ENCODE measurements at places on chromosomes 1 and 21. TPM values are rescaled to one million over a fixed set of nuclear protein-coding genes. Genes with fewer than 3 reads are reported as not detected.
A peak's percentile ranks its signal among the peaks of the same experiment; 100 is the strongest.

- no peak for DNase-seq
Measured at GRCh38 chr1:67536957-67537666, 106.9 kb upstream of the SERBP1 start.

DNA sequence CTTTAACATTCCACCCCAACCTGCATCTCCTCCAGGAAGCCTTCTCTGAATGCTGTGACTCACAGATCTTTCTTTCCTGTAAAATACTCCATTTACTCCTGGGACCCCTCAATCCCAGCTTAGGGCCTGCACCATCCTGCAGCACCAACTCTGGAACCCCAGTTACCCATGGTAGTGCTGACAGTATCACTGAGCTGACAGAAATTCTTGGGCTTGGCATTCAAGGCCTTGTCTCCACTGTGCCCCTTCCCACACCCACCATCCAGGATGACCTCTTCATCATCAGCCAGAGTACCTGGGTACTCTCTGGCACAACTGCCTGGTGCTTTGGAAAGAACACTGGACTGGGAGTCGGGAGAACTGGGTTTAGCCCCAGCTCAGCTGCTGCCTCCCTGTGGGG lies 8.3 kb downstream of the CYB5RL start:
- DNase-seq = no peak

DNA sequence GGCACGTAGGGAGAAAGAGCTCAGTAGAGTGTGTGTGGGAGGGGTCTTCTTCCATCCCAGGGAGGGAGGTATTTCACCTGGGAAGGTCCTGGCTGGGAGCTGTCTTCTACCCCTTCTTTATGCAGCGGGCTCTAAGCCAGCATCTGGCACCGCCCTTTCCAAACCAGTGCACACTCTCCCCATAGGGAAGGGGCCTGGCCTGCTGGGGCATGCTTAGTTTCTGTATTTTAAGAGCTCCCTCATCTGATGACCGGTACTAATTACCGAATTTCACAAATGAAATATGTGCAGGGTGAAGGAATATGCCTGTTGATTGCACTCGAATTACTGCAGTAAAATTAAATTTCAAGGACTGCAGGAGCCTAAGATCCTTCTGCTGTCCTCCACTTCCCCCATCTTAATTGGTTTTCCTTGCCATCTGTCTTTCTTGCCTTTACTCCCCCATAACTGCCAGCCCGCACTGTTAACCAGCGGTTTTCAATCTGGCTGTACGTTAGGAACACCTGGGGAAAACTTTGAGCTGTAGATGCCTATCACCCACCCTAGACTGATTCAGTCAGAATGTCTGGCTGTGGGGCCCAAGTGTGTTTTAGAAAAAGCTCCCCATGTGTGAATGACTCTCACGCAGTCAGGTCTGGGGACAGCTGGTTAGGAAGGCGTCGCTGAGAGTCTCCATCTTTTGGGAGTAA lies 20.1 kb downstream of the GALNT2 start:
- DNase-seq = no peak

- DNase-seq = no peak
Measured at GRCh38 chr21:37784591-37785318, 131.5 kb downstream of the KCNJ6 start.

- no peak for DNase-seq
Measured at GRCh38 chr1:101301446-101302057, 64.7 kb downstream of the S1PR1 start.

DNA sequence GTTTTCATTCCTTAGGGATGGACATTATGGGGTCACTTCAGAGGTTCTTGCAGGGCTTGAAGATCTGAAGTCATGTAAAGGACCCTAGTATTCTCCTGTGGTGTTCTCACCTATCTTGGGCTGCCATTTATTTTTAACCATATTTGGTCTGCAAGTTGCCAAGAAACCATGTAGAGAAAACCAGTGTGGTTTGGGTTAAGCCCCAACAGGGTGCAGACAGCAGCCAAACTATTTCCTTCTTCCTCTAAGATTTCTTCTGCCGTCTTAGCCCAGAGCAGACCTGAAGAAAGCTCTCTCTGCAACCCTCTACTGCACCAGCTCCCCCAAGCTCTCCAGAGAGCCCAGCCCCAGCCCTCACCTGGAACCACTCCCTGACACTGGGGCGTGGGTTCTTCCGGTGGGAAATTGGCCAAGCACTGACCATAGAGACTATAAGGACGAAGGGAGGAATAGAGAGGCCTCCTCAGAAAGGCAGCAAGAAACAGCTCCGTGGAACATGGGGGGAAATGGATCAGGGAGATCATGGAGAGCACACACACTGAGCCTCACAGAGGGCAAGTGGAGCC lies 136.6 kb downstream of the SYF2 start:
- DNase-seq = no peak

GRCh38 chr21:43659136-43660000 lies at the start of the genes HSF2BP and RRP1B:
Gene HSF2BP (minus strand): TSS chr21:43659488. CDS start chr21:43658096, 1,392 bp downstream.
Gene RRP1B (plus strand): TSS chr21:43659560. CDS start chr21:43659665, 105 bp downstream.
- DNase-seq = peak; percentile 89

GRCh38 chr1:214448536-214448935 lies 102.9 kb downstream of the PTPN14 start:
- DNase-seq = no peak

DNA sequence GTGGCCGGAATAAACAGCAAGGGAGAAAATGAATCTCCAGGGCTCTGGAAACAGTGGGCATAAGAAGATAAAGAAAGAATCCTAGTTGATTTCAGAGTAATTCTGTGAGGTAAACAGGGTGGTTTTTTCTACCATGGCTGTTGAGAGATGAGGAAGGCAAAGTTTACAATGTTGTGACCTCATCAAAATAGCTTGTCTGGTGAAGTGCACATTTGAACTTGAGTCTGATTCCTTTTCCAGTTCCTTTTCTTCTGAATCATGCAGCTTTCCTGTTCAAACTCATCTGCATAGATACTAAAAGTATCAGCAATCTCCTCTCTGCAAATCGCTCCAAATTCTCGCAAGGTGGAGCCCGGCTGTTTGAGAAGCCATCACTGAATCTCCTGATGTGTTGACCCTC lies 161.7 kb downstream of the PLPP3 start:
- no peak for DNase-seq

DNA sequence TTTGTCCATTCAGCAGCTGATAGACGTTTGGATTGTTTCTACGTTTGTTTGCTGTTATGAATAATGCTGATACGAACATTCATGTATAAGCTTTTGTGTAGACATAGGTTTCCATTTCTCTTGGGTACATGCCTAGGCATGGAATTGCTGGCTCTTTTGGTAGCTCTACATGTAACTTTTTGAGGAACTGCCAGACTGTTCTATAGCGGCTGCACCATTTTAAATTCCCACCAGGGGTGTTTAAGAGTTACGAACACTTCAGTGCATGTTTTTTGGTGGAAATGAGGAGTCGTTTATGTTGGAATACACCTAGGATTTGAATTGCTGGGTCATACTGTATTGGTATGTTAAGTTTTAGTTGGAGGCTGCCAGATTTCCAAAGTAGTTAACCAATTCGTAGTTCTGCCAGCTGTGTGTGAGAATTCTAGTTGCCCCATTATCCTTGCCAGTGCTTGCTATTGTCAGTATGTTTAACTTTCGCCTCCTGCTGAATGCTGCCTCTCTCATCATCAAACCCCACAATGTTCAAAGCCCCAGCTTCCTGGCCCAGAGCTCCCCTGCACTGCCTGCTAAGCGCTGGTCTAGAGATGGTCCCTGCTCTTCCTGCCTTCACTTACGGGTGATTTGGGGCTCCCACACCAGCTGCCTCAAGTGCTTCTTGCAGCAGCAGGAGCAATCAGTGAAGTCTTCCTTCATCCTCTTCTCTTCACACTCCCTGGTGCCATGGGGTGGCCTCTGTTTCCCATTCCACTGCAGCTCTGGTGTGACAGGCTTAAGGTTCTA lies 81.0 kb downstream of the MAN1C1 start:
- DNase-seq = no peak

GRCh38 chr1:64228167-64228957 lies 24.9 kb downstream of the UBE2U start:
- DNase-seq = no peak

GRCh38 chr1:24022581-24023361 lies 42.6 kb upstream of the SRSF10 start:
- no peak for DNase-seq

- DNase-seq = no peak
Measured at GRCh38 chr1:162702628-162703027, 70.4 kb downstream of the DDR2 start.

DNA sequence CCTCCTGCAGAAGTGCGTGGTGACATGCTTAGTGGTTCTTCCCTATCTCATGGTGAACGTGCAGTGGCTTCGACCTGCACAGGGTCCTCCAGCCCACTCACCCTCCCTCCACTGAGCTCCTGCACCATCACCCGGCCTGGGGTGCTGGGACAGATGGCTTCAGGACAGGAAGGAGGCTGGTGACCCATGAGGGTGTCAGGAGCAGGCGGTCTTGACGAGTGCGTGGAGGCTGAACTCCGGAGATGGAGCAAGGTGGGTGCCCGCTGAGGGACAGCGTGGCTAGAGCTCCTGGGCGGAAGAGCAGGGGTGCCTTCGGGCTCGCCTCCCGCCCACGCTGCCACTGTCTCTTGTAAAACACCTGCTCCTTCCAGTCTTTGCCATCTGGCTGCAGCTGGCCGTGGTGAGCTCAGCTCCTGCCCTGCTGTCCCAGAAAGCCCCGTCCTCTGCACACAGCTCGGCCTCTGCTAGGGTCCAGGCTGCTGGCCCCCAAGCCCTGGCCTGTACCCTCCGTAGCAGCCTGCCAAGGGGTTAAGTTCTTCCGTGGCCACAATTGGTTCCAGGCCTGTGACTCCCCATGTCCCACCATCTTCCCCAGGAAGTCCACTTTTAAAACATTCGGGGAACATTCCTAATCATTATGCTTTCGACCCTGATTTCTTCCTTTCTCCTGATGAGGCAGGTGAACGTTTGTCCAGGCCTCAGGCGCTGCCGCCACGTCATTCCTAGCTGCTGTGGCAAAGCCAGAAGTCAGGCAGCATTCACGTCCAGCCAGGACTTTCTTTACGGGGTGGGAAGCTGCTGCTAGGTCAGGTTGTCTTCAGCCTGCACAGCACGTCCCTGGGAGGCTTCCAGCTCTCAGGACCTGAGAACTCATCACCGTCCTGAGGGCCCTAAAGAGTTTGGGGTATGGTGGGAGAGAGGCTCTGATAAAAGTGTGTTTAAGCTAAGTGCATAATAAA lies 8.1 kb downstream of the KRTAP10-1 start:
- DNase-seq = peak; percentile 57

DNA sequence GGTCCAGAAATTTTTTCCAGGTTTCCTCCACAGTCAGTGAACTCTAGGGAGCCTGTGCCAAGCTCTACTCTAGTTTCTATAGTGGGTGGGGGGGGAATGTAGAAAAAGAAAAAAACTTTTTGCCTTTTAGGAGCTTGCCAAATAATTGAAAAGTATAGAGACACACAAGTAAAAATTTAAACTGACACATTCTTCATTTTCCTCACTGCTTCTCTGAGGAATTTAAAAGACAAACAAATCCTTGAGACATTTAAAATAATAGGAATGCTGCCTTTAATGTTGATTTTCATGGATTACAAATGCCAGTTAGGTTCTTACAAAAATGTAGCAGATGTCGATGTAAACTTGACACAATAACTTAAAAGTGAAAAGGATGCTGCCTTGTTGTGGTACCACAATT lies 241.9 kb downstream of the DNM3 start:
- DNase-seq = no peak

DNA sequence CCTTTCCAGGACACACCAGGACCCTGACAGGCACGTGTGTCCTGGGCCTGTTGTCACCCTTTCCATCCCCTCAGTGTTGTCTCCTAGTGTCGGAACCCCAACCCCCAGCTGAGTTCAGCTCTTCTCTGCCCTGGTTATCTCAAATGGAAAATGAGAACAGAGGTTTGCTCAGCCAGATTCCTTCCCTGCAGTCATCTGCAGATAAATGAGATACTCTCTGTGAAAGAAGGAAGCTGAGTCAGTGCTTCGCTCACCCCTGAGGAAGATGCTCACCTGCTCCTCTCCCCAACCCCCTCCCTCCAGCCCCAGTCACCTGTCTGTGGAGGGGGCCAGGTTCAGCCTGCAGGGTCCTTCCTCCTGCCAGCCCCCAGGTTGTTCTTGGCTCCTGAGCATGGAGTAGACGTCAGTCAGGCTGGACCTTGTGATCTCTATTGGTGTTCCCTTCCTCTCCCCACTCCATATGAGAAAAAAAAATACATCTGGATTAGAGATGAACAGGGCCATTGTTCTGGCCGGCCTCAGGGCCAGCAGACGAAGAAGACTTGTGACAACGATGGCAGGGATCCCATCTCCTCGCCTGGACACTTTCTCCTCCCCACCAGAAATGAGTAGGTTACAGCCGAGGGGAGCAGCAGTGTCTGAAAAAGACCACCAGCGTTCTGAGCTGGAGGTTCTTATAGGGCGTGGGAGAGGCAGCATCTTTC lies 20.9 kb downstream of the PHGDH start:
- DNase-seq = no peak

- no peak for DNase-seq
Measured at GRCh38 chr1:36390411-36390810, 4.7 kb upstream of the STK40 start.

DNA sequence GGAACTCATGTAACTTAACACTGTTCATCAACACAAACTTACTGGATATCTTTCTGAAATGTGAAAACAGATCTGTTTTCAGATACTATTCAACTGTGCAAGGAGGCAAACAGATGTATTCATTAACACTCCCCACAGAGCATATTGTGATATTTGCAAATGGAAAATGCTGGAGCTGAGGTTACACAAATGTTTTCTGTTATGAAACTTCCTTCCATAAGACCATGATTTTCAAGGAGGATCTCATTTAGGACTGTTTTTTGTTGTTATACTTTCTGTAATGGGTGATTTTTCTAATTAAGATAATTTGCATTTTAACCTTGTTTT lies 56.1 kb downstream of the GABPA start:
- DNase-seq = no peak

ERVH48-1 gene
- total RNA-seq = not detected

CD1D gene
- 3.0 TPM for total RNA-seq

VSIG8 gene
- not detected for total RNA-seq

FTCD gene
- not detected for total RNA-seq

KCNE2 gene
- total RNA-seq = not detected

All from sigmoid colon (tissue), 7 donors.